ENCODE measurements at places on chromosomes 16 and 17.

DNA sequence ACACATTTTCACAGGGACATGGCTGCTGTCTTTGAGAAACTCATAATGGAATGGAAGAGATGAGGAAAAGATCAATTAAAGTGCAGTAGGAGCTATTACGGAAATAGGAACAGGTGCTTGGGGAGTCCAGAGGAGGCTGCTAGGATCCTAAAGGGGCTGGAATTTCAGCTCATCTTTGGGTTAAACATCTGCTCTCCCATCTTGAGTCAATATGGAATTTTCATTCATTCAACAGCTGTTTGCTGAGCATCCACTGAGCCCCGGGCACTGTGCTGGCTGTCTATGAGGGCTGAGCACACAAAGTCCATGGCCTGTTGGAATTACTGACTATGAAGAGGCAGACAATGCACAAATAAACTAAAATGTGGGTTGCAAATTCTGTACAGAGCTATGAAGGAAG, 47.9 kb downstream of the ASIC2 start:
- no peak for DNase-seq

DNA sequence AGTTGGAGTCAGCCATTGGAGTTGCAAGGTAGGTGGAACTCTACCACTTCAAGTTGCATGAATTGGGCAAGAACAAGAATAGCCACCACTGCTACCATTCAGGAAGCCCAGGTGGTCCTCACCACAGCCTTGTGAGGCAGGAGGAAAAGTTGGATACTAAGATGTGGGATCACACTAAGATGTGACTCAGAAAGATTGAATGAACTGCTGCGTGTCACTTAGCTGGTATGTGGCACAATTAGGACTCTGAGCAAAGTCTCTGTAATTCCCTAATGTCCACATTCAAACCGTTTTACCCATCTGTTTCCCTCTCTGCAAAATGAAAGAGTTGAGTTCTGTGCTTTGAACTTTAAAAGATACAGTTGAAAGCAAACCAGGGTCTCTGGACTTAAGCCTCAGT, 44.7 kb upstream of the HS3ST3A1 start:
- no peak for DNase-seq

GRCh38 chr17:82647593-82648164, 565 bp downstream of the WDR45B start:
- peak; percentile 54 for DNase-seq

GRCh38 chr17:21250854-21251253, 2.4 kb downstream of the NATD1 start:
- DNase-seq: no peak

- no peak for DNase-seq
Measured at GRCh38 chr16:66741950-66742808, 9.2 kb downstream of the DYNC1LI2 start.

- DNase-seq: peak; percentile 73
Measured at GRCh38 chr17:75271233-75271954, 363 bp upstream of the MIF4GD start.

GRCh38 chr17:78046923-78047322, 81.6 kb downstream of the TMC6 start:
- DNase-seq: no peak

GRCh38 chr17:40022961-40023541, 7.8 kb downstream of the CSF3 start:
- no peak for DNase-seq

DNA sequence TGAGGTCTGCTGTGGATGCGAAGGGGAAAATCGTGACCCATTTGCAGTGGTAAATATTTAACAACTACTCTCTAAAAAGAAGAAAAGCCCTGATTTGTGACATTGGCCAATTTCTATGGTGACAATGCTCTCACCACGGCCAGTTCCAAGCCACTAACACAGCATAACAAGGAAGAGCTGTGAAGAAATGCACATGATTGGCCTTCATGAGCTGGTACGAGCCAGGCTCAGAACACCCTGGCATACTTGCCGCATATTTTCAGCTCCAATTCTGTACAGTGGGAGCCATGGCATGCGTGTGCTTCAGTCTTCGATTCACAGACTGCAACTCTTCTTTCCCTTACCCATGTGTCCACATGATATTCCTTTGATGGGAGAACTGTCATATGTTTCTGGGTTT, 363.9 kb upstream of the CDH5 start:
- DNase-seq: no peak

DNA sequence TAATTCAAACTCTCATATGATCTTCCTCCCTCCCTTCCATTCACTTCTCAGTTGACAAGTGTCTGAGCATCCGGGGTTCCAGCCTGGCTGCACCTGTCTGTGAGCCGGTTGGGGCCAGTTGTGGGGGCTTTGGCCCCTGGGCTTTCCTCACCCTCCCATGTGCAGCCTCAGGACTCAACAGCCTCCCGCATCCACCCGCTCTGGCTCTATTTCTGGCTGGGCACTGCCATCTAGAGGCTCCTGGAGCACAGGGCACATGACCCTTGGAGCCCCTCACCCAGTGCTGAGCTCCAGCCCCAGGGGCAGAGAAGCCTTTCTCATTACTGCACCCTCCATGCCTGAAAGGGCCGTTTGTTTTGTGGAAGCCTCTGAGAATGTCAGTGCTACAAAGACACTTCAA, 43.3 kb downstream of the HAPSTR1 start:
- peak; percentile 12 for DNase-seq

GRCh38 chr16:53960050-53960812, 256.3 kb downstream of the FTO start:
- no peak for DNase-seq

GRCh38 chr17:31281061-31281460, 16.0 kb downstream of the OMG start:
- no peak for DNase-seq

GRCh38 chr17:13055131-13055530, 37.3 kb upstream of the ELAC2 start:
- DNase-seq: no peak

GRCh38 chr17:54770836-54771235, 129.8 kb upstream of the TOM1L1 start:
- DNase-seq: no peak

GRCh38 chr17:64270885-64271284, 7.8 kb upstream of the TEX2 start:
- DNase-seq: no peak

DNA sequence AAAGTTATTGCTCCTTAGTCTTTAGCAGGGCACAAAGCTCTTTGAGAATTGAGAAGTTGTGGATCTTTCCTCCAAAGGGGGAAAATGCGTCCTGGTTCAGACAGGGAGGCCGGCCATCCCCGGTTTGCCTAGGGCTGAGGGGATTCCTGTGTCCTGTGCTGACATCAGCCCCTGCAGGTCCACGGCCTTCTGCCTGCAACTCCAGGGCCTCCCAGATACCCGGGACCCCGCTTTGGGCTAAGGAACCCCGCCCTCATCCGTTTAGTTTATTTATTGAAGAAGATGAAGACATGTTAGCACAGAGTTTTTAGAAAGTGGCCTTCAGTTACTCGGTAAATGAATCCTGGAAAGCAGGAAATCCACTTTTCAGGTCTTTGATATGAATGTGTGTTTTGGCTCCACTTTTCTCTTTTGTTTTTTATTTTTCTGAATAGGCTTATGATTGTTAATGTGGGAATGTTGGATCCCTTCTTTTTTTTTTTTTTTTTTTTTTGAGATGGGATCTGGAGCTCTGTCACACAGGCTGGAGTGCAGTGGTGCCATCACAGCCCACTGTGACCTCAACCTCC, 65.6 kb downstream of the CRISPLD2 start:
- DNase-seq: no peak

- no peak for DNase-seq
Measured at GRCh38 chr17:32192379-32192778, 50.1 kb downstream of the RHOT1 start.

DNA sequence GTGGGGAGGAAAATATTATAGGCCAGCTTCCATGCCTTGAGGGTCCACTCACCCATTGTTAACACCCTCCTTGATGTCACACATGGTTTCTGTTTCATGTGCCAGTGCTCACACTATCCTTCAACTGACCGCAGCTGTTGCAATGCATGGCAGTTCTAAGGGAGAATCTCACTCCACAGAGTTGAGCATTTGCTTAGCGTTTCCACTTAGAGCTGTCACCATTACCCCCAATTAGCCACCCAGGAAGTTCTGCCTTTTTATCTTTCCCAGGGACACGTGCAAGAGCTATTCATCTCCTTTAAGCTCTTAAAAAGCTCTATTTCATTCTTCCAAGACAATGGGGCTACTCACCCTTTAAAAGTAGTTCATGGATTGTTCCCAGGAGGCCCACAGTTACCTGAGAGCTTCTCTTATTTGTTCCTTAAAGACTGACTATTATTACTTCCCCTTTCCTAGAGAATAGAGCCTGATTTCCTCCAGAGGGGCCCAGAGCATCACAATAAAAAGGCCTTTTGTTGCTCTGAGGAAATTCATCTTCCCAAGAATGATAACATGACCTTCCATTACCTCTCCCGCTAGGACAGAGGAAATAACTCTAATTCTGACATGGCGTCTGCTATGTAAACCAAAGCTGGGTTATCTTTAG, 126.8 kb downstream of the CACNG3 start:
- no peak for DNase-seq

GRCh38 chr17:18093616-18094408, 6.1 kb downstream of the DRG2 start:
- no peak for DNase-seq

DNA sequence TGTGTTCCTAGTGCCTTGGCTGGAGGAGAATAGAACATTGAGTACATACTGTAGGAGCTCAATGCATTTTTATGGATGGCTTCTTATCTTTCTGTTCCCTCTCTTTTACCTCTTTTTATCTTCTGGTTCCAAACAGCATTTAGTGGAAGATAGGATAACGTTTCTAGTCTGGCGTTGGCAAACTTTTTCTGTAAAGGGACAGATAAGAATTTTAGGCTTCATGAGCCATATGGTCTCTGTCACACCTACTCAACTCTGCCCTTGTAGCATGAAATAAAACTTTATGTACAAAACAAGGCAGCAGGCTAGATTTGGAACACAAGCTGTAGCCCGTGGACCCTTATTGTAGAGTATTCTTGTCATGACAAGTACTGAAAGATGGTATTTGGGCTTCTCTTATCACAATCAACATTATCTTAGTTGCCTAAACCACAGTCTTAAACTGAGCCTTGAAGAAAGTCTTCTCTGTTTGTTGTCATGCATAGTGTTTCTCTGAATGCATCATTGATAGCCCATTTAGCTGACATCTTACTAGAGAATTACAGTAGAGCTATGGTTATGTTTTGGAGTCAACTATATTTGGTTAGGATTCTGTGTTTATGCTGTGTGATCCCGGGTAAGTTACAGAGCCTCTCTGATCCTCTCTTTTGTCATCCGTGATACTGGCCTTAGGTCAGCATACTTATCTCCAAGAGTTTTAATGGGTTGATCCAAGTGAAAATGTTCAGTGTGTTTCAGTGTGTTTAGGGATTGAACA, 80.2 kb downstream of the HS3ST4 start:
- DNase-seq: no peak

- DNase-seq: no peak
Measured at GRCh38 chr17:59825533-59826322, 67.0 kb downstream of the TUBD1 start.

DNA sequence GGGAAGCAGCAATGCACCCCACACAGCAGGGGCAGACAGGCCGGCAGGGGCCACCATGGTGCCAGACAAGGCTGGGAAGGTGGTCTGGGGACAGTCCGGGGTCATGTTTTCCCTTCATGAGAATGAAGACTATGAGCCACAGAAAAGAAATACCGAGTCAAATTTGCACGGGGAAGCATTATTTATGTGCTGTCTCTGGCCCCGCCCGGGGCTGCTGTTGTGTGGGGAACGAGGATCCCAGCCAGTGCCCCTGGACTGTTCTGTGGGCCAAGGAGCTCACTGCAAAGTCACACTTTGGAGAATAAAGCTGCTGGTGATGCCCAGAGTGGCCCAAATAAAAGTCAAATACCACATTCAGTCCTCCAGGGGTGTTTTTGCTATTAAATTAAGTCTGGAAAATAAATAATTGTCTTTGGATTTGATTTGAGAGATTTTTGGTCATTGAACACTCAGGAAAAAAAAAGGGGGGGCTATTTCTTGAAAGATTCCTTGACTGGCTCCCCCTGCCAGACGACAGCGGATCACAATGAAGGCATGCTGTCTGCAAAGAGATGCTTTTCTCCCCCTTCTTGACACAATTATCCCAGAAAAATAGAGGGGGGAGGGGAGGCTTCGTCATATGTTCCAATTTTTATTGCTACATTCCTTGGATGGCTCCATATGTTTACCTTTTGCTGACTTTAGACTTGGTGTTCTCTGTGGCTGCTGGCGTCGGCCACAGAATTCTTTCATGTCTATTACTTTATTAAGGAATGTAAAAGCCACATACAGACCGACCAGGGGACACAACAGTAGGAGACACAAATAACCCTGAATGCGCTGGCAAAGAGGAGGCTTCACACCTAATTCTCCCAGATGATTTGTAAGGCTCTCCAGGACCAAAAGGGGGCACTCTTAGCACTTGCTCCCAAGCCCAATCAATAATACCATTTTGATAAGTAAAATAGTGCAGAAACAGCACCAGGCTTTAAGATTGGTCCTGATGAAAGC, 27.1 kb upstream of the ANKFN1 start:
- no peak for DNase-seq

- DNase-seq: no peak
Measured at GRCh38 chr17:1882836-1883235, 53.0 kb downstream of the RPA1 start.

- no peak for DNase-seq
Measured at GRCh38 chr17:82101301-82101715, 3.3 kb upstream of the FASN start.

DNA sequence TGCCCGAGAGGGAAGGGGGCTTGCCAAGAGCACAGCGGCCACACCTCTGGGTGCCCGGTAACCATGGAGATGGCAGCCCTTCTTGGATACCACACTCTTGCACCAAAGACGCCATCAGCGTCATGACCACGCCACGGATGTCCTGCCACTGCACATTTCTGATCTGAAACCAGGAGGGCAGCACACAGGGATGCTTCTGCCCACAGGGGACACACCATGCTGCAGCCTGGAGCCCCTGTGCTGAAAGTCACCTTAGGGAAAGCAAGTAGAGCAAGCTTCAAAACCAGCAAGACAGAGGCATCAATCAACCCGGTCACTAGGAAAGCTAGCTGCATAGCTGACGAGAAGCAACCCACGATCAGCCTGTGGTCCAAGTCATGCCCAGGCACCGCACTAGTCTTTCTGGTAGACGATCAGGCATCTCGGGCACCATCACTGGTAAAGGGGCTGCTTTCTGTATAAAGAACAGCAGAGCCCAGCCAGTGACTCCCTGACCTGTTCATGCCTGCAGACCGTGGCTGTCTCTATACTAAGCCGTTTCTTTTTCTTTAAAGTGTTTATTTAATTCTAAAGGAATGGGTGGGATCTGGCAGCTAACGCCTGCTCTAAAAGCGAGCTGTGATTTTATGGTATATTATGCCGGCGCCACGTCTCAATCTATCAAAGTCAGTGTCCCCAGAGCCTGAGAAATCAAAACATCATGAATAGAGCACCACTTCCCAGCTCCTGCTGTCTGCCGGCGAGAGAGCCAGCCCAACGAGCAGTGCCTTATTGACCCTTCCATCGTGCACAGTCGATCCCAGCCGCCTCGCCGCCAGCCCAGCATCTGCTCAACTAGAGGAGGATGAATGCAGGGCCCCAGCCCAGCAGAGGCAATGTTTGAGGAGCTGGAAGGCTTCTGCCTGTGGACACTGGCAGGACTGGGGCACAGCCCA, 244.7 kb downstream of the RBFOX3 start:
- no peak for DNase-seq

All from T-helper 22 cell (primary cell).